ENCODE measurements at places on chromosomes 5 and 9. TPM values are rescaled to one million over a fixed set of nuclear protein-coding genes. Genes with fewer than 3 reads are reported as not detected.
A peak's percentile ranks its signal among the peaks of the same experiment; 100 is the strongest.

GRCh38 chr5:1352231-1353219 lies 7.6 kb upstream of the CLPTM1L start:
- DNase-seq = no peak

- no peak for DNase-seq
These were observed 332.3 kb upstream of the KLF9 start for GRCh38 chr9:70746760-70747159.

DNA sequence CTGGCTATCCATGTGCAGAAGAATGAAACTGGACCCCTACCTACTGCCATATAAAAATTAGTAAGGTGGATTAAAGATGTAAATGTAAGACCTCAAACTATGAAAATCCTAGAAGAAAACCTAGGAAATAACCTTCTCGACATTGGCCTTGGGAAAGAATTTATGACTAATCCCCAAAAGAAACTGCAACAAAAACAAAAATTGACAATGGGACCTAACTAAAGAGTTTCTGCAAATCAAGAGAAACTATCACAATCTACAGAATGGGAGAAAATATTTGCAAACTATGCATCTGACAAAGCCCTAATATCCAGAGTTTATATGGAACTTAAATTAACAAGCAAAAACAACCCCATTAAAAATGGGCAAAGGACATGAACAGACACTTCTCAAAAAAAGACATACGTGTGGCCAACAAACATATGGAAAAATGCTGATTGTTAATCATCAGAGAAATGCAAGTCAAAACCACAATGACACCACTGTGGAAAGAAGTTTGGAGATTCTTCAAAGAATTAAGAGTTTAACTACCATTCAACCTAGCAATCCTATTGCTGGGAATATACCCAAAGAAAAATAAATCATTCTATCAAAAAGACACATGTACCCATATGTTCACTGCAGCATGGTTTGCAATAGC lies 98.5 kb downstream of the NR3C1 start:
- DNase-seq = no peak

- DNase-seq = peak; percentile 88
These were observed 260.3 kb upstream of the KLF4 start for GRCh38 chr9:107749787-107750444.

- DNase-seq = no peak
These were observed 5.5 kb downstream of the MRNIP start for GRCh38 chr5:179852993-179853547.

- no peak for DNase-seq
These were observed 139.1 kb downstream of the ZNF354C start for GRCh38 chr5:179199246-179199645.

DNA sequence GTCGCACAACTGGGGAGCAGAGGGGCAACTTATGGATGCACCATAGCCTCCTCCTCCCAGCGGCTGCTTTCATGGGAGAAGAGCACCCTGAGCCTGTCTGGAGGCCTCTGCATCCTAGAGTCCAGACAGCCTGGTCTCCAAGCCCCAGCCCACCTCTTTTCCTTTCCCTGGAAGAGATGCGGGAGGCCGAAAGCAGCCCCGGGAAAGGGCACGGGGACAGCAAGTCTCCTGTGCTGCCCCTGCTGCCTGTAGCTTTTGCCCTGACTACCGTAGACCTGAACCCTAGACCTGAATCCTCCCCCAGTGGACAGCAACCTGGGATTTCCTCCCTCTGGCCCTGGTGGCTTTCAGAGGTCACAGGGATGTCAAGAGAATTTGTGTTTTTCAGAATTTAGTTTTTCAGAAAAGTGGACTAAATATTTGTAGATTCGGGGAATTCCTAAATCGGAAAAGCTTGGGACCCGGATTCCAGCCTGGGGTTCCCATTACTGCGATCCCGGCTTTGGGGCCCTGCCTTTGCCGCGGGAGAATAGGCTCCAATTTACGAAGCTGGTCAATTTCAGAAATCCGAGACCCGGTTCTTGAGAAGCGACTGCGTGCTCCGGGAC lies 4.3 kb upstream of the PITX1 start:
- no peak for DNase-seq

MFAP3 gene
- 28.1 TPM for total RNA-seq

NUTM2G gene
- total RNA-seq = not detected

SLC25A2 gene
- 0.17 TPM for total RNA-seq

PHYHD1 gene
- 2.5 TPM for total RNA-seq

Measured in mammary epithelial cell (primary cell).